ENCODE measurements at places on chromosomes 6 and 20.

DNA sequence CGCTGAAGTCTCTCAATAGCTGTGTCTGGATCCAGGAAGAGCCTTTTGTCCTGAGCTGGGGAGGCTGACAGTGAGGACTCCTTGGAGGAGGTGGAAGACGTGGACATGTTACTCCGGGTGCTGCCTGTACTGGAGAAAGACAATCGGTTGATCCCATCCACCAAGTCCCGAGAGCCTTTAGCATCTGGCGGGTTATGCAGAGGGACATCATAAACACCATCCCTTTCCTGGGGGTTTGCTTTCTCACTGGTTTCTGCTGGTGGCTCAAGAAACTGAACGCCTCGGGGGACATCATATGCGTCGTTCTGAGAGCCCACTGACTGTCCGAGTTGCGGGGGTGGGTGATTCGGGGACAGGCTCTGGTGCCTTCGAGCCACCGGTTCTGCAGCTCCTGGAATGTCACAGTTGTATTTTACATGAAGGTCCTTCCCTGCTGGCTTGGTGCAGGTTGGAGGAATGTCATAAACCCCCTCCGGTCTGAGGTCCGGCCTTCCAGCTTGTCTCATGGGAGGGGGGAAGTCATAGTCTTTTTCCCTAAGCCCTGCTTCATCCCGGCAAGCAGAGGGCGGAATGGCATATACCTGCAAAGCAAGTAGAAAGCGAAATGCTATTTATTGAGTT, 41.7 kb downstream of the NEDD9 start:
- DNase-seq = no peak

DNA sequence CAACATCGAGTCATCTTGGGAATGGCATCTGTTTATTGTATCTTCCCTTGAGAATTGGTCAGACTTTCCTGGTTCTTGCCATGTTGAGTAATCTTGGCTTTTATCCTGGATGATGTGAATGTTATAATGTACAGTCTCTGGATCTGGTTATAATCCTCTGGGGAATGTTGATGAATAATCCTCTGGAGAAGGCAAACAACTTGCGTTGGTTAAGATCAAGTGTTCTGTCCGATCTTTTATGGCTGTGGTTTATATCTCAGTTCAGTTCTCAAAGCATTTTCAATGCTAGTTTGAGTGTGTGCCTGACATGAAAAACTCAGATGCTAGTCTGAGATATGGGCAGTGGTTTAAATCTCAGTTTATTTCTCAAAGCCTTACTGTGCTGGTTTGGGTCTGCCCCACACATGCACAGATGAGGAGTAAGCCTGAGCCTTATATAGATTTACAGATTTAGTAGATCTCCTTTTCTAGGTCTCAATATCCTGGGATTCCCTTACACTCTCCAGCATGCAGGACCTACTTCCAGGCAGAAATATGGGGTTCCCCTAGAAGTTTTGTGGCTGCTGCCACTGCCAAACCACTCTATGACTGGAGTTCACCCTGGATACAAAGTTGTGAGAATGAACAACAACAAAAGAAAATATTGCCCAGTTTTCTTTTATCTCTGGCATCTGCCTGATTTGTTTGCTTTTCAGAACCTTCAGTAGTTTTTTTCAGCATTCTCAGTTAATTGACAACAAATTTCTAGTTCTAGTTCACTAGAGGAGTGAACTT, 191.8 kb upstream of the MAN1A1 start:
- no peak for DNase-seq

GRCh38 chr20:44394702-44395460, 39.4 kb downstream of the HNF4A start:
- no peak for DNase-seq

- DNase-seq = no peak
Observed at GRCh38 chr6:34657307-34657978, 39.1 kb downstream of the ILRUN start.

DNA sequence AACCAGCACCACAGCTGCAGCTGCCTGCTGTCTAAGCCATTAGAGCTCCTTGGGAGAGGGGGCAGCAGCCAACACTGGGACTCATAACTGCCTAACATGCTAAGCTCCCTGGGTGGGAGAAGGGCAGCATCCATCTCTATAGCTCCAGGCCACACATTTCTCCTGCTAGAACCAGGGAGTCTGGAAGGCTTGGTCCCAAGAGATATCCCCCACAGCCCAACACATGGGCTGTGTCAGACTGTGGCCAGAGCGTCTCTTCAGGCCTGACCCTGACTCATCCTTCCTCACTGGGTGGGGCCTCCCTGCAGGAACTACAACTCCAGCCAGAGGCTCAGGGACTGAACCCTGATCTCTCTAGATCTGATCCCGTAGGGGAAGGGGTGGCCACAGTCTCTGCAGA, 411.1 kb downstream of the HDGFL1 start:
- DNase-seq = no peak

GRCh38 chr6:78436335-78436734, 431.0 kb upstream of the IRAK1BP1 start:
- no peak for DNase-seq

GRCh38 chr20:25033265-25033923, 24.5 kb downstream of the ACSS1 start:
- DNase-seq = no peak

DNA sequence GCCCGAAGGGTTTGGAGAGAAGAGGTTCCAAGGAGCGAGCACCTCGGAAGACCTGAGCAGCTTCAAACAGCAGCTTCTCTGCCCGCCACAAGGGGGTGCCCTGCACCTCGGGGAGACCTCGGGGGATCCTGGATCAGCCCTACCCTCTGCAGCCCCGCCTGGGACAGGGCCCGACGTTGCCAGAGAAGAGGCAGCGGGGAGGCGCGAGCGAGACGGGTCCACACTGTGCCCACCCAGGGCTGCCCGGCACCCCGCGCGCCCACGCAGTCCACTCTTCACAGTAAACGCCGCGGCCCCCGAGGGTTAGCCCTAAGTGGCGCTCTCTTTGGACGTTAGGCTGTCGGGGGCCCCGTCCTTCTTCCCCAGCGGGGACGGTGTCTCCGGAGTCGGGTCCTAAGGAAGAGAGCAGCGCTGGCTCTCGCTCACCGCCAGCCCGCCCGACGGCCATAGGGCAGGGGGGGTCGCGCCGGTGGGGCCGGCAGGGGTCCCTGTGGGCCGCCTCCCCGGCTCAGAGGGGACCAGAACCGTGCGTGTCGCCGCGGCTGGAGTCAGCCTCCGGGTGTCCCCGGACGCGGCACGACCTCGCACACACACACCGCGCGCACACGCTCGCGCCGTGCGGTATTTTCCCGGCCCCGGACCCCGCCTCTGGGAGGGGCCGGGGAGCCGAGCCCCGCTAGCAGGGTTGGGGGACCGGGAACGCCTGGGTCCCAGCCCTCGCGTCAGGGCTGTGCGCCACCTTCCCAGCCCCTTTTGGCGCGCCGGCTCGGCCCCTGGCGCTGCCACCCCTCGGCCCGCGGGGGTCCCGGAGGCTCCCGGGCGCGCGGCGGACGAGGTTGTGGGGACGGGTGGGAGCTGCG, 929 bp downstream of the CDH22 start:
- peak; percentile 79 for DNase-seq

Data from HEK293T (cell line).